ENCODE measurements at places on chromosomes 1 and 21. TPM values are rescaled to one million over a fixed set of nuclear protein-coding genes. Genes with fewer than 3 reads are reported as not detected.

Gene LCE1D
- not detected for polyA plus RNA-seq

Gene TMEM81
- 1.3 TPM for polyA plus RNA-seq

Gene OR2L3
- polyA plus RNA-seq: not detected

Gene SELE
- polyA plus RNA-seq: not detected

Gene TNNT2
- 3.1 TPM for polyA plus RNA-seq

Gene OPTC
- polyA plus RNA-seq: 4.0 TPM

All from H1 (cell line).